ENCODE measurements at places on chromosomes 3 and 15.

- DNase-seq, result no peak
Observed at GRCh38 chr3:46619845-46620778, 7.8 kb downstream of the FAM240A start.

- DNase-seq, result no peak
Observed at GRCh38 chr3:188362405-188362831, 208.5 kb downstream of the LPP start.

GRCh38 chr3:12275974-12276650, 12.8 kb upstream of the PPARG start:
- no peak for DNase-seq

DNA sequence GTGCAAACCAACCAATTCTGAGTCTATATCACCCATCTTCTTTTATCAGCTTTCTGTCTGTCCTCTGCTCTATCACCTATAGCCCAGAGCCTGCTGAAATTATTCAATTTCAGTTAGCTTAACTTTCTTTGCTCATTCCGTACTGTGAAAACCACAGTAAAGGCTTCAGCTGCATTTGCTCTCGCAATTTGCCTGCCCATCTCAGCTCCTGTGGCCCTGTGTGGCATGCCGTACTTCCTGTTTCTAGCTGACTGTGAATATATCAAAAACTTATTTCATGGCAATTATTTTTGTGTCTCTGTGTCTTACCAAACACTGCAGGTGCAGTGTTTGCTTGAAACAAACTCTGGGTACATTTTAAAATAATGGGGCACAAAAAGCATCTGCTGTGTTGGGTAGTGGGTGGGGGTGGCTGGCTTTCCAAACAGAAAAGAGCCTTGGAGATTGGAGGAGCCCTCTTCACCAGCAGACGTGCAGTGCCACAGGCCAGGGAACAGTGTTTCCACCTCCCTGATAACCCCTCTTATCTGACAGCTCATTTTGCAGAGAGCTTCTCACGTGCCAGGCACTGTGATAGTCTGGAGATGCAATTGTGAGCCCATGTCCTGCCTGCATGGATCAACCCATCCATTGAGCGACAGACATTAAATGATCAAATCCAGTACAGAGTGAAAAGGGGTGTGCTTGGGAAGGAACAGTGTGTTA, 45.2 kb downstream of the GASK1A start:
- DNase-seq, result no peak

Data from effector memory CD4-positive, alpha-beta T cell (primary cell).